ENCODE measurements at places on chromosomes 6 and 20.

DNA sequence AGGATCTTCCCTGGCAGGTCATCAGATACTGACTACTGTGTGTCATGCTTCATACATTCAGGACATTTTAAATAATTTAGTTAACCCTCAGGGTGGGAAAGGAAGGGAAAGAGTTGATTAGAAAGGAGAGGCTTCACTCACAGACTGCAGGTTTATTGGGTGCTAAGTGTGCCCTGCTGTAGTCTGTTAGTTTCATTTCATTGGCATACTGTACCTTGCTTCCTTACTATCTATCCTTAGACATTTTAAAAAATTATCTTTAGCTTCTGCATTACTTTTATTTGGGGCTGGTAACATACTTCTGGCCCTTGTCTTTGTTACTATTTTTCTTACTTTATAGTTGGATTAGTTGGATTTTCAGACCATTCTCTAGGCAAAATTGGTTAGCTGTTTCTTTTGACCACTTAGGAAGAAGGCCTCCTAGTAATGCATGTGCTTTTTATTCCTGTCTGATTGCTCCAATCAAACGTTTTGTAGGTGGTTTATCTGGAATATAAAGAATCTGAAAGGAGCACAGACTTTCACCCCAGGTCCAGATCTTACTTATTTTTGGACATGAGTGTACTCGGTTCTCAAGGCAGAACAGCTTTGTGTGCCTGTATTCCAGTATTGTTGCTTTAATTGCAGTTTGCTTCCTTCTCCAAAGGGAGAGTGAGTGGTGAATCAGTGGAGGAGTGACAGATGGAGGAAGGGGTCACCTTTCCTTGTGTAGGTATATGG is 82.7 kb upstream of the PRDM1 start:
- no peak for DNase-seq

DNA sequence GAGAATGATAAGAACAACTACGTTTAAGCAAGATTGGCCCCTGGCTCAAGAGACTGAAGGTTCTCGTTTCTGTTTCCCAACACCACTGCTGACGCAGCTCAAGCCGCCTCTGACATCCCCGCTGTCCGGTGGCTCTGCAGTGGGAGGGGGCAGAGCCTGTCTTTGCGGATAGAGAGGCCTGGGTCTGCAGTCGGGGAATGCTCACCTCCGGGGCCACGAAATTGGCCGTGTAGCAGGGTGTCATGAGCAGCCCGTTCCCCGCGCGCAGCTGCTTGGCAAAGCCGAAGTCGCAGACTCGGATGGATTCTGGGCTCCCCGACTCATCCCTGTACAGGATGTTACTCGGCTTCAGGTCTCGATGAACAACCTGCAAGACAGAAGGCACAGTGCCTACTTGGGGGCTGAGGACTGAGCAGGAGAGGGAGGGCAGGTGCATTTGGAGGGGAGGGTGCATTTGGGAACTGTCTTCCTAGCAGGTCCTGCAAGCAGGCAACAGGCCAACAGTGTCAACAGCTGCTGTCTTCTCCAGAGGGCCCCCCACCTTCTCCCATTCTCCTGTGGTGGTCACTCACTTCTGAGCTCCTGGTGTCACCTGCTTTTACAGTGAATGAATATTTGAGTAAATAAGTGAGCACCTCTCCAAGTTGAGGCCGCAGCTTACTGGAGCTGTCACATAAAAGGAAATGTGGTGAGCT is 40.5 kb upstream of the MPC1 start:
- DNase-seq = no peak

GRCh38 chr6:128479991-128480390 is 40.4 kb downstream of the PTPRK start:
- DNase-seq = no peak

- no peak for DNase-seq
These were observed 83.7 kb upstream of the MPC1 start for GRCh38 chr6:166466178-166467122.

GRCh38 chr6:111057074-111057752 is 30.1 kb upstream of the SLC16A10 start:
- peak; percentile 76 for DNase-seq

DNA sequence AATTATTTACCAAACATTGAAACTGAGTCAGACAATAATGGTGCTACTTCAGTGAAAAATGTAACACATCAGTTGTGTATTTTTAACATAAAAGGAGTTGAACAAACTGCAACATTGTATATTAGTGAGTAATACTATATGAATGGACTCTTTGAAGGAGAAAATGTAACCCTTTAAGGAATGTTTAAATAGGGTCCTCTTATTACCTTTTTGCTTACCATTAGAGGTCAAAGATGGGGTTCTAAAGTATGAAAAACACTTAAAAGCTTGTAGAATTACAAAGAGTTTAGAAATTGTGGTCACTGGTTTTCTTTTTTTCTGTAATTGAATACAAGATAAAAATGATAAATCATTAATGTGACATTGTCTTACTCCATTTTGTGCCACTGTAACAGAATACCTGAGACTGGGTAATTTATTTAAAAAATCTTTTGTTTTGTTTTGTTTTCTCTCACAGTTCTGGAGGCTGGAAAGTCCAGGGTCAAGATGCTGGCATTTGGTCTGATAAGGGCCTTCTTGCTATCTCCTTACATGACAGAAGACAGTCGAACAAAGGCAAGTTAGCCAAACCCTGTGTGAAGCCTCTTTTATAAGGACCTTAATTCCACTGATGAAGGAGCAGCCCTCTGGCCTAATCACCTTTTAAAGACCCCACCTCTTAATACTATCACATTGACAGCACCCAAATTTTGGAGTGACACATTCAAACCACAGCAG is 43.2 kb downstream of the SESN1 start:
- no peak for DNase-seq

DNA sequence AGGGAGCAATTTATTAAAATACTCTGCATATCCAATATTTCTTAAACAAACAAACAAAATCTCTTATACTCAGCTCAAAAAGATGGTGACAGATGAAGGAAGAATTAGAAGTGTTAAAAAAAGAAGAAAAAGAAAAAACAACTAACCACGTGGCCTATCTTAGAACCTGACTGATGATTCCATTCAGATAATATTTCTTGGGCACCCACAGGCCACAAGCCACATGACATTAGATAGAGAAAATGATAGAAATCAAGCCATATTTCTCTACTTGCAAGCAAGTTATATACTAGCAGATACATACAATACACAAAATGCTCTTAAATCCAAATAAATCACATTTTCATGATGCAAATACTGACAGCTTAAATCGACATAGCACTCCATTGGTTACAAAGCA is 14.5 kb upstream of the RAMACL start:
- no peak for DNase-seq

- DNase-seq = no peak
These were observed 163.3 kb downstream of the QRSL1 start for GRCh38 chr6:106792536-106793236.

DNA sequence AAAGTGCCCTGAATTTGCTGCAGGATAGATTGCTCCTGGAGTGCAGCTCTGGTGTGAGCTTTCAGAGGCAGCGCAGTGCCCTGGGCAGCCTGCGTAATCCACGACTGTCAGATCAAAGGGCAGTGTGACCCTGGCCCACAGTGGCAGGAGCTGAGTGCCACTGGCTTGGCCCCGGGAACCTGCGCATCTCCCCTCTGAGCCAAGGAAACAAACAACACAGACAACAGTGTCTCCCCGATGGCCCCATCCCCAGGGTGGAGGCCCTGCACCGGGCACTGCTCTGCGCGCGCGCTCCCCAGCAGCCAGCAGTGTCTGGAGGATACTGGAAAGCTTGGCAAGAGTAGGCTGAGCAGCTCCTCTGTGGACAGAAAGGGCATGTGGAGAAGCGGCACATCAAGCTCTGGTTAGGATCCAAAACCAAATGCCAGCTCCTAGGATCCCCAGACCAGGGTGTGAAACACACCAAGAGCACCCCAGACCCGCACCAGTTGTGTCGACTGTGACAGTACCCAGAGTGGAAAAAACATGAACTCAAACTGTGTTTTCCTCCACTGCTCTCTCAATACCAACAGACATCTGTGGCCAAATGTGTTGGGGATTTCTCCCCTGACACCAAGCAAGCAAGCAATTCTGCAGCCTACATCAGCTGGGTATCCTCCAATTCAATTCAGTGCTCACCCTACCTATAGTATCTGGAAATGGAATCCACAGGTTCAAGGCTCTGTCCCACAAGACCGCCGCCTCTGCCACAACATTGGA is 26.7 kb downstream of the RBCK1 start:
- DNase-seq = no peak

GRCh38 chr6:111710439-111710838 is 104.8 kb upstream of the TRAF3IP2 start:
- DNase-seq = no peak

DNA sequence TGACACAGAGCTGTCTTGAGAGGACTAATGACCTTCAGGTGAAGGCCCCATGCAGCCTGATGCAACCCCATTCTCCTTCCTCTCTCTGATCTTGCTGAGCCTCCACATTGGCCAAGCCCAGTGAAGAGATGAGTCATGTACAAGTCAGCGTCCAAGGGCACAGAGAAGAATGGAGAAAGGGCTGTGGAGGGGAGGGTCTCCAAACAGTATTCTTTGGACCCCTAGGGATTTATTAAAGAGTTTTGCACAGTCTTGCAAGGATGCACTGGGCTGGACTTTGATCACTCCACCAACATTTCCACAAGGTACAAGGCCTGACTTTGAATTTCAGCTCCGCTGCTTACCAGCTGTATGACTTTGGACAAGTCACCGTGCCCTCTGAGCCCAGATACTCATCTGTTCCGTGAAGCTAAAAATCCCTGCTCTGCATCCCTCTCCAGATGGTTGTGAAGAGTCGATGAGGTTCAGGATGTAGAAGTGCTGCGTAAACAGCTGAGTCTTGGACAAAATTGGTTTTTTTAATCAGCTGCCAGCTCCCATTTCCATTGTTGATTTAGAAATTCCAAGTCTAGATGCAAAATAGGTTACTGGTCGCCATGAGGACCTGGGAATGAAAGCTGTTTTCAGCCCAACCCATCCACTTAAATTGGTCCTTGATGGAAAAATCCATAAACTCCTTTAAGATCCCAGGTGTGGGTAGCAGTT is 14.1 kb upstream of the KCNG1 start:
- DNase-seq = no peak

GRCh38 chr6:27584326-27584725 is 111.4 kb upstream of the ZNF184 start:
- no peak for DNase-seq

- peak; percentile 26 for DNase-seq
These were observed 10.1 kb upstream of the SRC start for GRCh38 chr20:37335642-37336368.

- no peak for DNase-seq
These were observed 12.8 kb downstream of the NPEPL1 start for GRCh38 chr20:58705208-58705926.

- DNase-seq = no peak
These were observed 90.0 kb downstream of the RPP40 start for GRCh38 chr6:4913705-4914419.

DNA sequence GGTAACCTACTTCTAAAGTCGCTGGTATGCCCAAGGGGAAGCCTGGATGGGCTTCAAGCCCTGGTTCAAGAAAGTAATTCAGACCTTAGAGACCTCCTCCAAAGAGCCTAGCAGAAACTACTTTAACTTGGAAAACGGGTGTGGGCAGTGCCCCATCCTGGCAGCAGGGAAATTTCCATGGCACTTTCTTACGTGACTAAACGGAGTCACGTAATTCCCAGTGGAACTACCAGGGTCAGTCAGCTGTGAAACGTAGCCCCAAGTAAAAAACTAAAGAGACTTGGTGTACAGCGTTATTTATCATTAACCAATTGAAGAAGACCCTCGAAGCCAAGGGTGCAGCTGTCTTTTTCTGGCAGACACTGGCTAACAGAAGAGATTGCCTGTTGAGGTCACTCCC is 114.0 kb downstream of the RCAN2 start:
- no peak for DNase-seq

GRCh38 chr20:3930265-3931206 is 41.3 kb downstream of the PANK2 start:
- no peak for DNase-seq

GRCh38 chr20:46108435-46108841 is 9.7 kb upstream of the CD40 start:
- DNase-seq = peak; percentile 26

- DNase-seq = no peak
These were observed 112.4 kb downstream of the FOXO3 start for GRCh38 chr6:108673153-108673552.

GRCh38 chr20:59663513-59664060 is 59.2 kb downstream of the PHACTR3 start:
- no peak for DNase-seq

DNA sequence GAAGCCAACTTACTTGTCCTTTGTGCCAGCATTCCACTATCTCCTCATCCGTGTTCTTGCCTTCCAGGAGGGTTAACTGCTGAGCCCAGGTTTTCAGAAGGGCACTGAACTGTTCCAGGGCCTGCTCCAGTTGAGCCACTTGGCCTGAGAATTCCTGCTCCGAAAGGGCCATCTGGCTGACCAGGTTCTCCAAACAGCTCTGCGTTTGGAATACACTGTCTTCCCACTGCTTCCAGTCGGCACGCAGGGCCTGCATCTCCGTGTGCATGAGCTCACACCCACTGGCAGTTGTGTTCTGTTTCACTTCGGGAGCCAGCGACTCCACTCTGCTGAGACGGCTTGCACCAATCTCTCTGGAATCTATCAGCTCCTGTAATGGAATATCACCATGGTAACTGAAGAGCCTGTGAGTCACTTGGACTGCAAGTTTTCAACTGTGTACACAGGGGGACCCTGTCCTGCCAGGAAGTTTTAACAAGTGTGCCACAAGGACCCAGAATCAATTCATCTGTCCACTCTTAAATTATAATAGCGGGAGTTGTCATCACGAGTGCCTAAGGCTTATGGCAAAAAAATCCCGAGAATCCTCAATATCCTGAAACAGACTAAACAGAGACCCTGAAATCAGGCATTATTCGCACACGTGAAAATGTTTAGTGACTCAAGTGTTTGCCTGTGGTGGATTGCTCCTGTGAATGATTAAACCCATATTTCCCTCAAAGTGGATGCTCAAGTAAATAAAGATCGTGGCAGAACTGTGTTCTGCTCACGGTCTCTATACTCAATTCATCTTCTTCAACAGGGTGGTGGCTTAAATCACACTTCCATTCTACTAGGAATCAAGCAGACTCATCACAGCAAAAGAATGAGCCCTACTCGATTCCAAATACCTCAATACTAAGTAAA is 255.9 kb downstream of the SYNE1 start:
- DNase-seq = no peak

- DNase-seq = no peak
These were observed 25.4 kb downstream of the PTGIS start for GRCh38 chr20:49542514-49542991.

Measured in KBM-7 (cell line).